Stimulated activated CD8-positive, alpha-beta memory T cell treated with anti-CD3 and anti-CD28 coated beads, Interleukin-15, amount 100 ng/mL, for 4 hours (primary cell): ENCODE measurements at places on chromosomes 7 and 10.

DNA sequence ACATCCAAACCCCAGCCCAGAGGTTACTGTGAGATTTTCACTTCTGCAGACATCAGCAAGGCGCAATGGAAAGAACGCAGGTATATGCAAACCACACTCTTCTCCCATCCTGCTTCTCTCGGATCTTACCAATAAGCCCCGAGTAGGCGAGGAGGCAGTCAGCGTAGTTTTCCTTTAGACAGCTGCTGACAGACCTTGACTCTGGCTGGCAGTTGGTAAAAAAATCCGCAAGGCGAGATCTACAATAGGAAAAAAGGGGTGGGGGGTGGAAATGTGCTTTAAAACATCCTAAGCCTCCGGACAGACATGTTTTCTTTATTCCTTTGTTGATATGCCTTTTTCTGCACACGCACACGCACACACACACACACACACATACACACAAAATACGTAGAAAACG lies 176.5 kb downstream of the GFRA1 start:
- no peak for DNase-seq

DNA sequence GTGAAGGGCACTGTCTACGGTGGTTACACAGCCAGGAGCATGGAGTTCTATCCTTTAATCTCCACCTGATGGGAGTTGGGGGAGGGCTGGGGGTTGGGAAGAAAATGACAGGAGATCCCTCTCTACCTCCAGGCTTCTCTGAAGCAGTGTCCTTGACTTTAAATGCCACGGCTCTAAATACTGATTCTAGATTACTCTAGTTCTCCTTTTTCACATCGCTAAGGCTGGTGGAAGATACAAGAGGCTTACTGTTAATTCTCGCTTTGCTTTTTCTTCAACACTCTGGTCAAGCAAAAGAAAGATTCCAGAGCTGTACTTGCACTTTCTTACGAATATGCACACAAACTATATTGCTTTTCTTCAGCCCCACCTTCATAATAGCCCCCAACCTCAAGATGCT lies 30.5 kb downstream of the ARL3 start:
- DNase-seq, result no peak

DNA sequence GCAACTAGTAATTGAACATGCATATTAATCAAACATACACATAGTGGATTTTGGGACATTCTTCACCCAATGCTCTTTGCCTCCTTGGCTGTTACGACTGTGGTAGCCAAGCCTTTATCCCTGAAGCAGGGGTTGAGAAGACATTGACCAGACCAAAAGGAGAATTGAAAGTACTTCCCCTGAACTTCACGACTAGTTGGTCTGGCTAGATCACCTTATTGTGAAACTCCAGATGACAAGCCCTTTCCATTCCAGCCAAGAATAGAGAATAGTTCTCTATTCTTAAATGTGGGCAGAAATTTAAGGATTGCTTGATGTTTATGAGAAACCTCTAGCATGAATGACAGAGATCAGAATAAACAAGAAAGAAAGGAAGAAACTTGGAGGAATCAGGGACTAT lies 97.0 kb downstream of the LRMDA start:
- DNase-seq, result no peak

- DNase-seq, result no peak
Measured at GRCh38 chr7:77738871-77739270, 42.6 kb downstream of the RSBN1L start.

DNA sequence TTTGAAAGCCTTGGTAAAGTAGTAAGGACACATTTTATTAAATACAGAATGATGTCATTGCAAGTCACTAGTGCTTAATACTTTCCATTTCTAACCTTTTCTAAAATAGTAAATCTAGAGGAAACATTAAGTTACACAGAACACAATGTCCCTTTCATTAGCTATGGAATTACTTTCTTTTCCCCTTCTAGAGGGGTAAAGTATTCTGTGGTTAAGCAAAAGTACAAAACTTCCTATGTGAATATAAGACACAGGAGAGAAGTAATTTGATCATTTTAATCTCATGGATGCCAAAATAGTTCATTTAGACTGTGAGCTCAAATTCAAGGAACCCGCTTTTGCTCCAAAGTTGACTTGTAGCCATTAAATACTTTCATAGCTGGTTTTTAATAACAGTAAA lies 49.8 kb downstream of the SEMA3E start:
- DNase-seq, result no peak

GRCh38 chr7:33743594-33743993 lies 161.7 kb upstream of the BMPER start:
- DNase-seq, result no peak

DNA sequence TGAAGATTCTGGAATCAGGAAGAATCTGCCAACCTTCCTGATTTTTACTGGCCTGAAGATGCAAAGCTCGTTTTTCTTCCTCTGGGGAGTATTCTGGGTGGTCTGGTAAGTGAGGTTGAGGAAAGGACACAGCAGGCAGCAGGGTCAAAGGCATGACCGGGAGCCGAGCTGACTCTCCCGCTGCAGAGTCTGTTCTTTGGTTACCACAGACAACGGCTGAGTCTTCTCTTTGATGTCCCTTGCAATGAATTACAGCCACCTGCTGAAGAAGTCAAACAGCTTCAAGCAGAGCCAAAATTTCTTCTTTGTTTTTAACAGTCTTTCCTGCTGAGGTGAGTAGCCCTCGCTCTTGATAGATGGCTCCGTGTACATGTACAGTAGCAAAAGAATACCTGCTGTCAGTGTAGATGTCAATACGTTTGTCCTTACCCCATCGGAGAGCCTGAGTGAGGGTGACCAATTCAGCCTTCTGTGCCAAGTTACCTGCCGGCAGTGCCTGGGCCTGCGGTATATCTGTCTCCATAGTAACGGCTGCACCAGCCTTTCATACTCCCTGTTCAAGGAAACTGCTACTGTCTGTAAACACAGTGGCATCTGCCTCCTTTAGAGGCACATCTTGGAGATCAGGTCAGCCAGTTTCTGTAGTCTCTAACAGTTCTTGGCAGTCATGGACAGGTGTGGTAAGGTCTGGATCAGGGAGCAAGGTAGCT lies 76.4 kb downstream of the PRR15 start:
- DNase-seq, result no peak

GRCh38 chr10:37679465-37679864 lies 177.9 kb downstream of the ZNF248 start:
- no peak for DNase-seq

DNA sequence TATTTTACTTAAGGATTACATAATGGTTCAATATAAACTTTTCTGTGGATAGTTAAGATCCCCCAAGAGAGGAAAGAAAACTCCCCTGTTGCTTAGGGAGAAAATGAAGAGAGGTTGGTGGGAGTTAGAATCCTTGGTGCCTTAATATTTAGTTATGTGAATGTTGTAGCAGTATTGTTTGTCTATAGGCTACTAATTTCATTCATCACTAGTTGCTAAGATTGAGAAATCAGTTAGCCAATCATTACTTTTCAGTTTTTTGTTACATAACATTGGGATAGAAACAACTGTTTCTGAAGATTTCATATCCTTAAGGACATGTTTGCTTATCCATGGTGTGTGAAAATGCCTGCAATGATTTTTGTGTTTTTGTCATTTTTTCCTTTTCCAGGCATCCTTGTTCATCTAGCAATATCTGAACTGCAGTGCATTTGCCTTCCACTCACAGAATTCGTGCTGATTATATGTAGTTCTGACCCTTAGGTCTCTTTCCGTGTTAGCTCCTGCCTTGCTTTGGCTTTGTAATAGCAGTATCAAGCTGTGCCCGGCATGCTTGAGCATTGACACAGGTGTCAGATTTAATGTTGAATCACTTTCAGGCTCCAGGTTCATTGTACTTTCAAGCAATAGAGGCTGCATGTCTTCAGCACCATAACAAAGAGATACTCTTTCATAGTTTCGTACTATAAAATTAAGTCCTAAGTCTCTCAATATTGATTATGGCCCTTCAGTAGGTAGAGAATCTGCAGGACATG lies 85.0 kb downstream of the PODXL start:
- no peak for DNase-seq

DNA sequence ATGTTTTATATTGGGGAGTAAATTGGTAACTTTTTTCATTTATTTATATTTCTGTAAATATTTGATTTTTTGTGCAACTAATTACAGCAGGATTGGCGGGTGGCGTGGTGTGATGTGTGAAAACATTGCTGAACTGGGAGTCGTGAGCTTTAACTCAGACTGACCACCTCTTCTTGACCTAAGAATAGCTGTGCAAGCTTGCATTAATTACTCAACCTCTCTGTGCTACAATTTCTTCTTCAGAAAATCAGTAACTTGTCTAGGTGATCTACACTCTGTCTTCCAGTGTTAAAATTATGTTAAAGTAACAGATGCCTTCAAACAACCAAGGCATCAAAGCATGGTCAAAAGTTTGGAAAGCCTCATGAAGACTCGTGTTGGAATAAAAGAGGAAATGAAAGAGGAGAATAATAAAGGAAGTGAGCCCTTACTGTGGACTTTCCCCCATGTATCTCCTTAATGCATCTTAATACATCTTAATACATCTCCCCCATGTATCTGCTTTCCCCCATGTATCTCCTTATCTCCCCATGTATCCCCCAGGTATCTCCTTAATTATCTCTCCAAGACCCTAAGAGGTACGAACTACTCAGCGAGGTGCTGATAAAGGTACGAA lies 71.2 kb downstream of the SVIL start:
- DNase-seq, result no peak

GRCh38 chr10:108789336-108789735 lies 1134.0 kb downstream of the XPNPEP1 start:
- no peak for DNase-seq
